ENCODE measurements at places on chromosomes 1 and 21.

DNA sequence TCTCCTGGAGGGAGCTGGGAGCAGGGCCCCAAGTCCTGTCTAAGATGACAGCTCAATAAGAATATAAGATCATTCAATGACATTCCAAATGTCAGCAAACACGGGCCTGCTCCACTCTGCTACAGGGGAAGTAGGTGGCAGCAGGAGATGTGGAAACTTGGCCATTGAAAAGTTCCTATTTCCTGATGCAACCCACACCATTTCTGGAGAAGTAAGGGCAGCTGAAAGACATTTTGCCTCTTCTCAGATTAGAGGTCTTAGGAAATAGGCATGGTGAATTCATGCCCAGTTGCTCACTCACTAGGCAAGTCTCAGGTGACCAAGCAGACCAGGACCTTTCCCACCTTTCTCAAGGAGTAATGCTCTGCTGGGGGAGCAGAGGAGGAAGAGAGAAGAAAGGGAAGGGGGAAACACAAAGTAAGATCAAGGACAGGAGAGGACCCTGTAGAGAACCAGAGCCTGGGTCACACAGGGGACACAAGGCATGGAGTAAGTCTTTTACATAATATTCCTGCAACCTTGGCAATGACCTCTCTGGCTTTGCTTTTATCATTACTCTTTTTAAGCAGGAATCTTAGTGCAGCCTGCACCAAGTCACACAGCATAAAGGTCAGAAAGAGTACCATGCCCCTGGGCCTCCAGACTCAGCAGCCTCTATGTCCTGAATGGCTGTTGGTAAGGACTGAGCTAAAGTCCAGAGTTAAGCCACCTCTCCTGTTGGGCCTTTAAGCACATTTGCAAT, 68.9 kb downstream of the DMAP1 start:
- no peak for DNase-seq

- no peak for DNase-seq
These were observed 353.3 kb downstream of the PBX1 start for GRCh38 chr1:164912290-164912689.

DNA sequence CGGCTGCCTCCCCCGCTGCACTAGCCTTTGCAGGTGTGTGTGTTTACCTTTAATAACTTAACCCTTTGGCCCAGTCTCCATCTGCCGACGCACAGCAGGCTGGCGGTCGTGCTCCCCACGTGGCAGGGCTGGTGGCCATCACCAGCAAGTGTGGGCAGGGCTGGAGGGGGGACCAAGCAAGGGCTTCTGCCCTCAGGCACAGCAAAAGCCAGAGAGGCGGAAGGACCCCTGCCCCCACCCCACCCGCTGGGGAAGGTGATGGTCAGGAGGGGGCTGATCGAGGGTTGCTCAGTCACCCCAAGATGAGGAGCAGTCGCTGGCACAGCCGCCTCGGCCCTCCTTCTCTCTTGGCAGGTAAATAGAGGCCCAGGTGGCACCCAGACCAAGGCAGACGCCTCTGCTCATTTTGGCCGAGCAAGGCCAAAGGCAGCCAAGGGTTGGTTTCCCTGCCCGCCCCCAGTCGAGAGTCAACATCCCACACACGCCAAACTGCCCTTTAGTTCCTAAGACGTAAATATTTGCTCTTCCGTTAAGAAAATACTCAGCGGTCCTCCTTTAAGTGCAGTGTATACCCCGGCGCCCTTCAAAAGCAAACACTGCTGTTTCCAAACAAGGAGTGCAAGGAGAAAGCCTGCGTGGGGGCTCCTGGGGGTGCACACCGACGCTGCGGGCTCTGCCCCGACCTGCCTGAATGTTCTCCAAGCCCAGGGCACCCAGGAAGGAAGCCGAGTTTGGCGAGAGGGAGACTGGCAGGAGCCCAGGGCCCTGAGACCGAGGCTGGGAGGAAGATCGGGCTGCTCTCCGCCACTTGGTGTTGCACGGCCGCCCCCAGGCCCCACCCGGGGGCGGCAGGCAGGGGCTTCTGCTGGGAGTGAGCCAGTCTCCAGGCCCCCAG, 82.7 kb downstream of the SIK1 start:
- DNase-seq: no peak

- no peak for DNase-seq
These were observed at the start of gene ARHGEF16 for GRCh38 chr1:3453891-3454810. Gene ARHGEF16, plus strand, starts transcription at chr1:3454665. Its CDS starts 8,420 bp downstream, at chr1:3463085.

DNA sequence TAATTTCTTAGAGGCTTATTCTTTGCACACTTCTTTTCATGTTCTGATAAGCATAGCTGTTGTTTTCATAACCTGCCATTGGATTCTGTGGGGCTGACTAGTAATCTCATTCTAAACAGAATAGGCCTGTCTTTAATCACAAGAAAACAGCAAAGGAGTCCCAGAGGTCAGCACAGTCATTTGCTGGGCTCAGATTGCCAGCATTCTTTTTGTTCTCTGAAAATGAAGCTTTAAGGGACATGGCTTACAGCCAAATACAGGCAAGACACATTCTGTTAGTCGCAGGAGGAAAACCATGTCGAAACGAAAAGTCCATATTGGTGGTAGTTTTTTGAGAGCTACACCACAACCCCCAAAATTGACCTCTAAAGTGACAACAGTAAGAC, 75.0 kb downstream of the MRPS6 start:
- no peak for DNase-seq

- no peak for DNase-seq
These were observed 184.8 kb upstream of the RAB4A start for GRCh38 chr1:229086091-229086490.

- no peak for DNase-seq
These were observed 975.2 kb upstream of the B3GALT2 start for GRCh38 chr1:194161591-194161990.

- peak; percentile 44 for DNase-seq
These were observed 11.3 kb downstream of the NCSTN start for GRCh38 chr1:160354388-160354985.

GRCh38 chr1:2801535-2802291, at the start of gene TTC34:
Gene TTC34, minus strand, starts transcription at chr1:2801693. Its CDS starts 866 bp downstream, at chr1:2800827.
- DNase-seq: no peak

GRCh38 chr1:184152434-184152898, 100.9 kb downstream of the TSEN15 start:
- no peak for DNase-seq

GRCh38 chr1:90502696-90503095, 214.4 kb downstream of the BARHL2 start:
- DNase-seq: no peak

DNA sequence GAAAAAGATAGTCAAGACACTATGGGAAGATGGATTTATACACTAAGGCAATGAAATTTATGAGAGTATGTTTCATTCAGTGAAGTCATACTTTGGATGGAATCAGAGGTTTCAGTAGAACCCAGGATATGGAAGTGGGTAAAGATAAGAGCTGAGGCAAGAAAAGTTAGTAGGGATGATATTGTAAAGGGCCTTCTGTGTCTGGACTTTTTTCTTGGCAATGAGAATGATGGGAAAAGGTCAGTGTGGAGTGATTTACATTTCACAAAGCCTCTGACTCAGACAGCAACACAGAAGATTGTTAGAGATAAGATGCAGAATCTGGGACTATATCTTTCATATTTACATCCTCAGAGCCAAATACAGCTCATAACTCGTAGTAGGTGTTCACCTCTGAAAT, 32.1 kb downstream of the SH3BGR start:
- no peak for DNase-seq

- DNase-seq: no peak
These were observed 14.9 kb downstream of the UTP11 start for GRCh38 chr1:38027201-38028104.

DNA sequence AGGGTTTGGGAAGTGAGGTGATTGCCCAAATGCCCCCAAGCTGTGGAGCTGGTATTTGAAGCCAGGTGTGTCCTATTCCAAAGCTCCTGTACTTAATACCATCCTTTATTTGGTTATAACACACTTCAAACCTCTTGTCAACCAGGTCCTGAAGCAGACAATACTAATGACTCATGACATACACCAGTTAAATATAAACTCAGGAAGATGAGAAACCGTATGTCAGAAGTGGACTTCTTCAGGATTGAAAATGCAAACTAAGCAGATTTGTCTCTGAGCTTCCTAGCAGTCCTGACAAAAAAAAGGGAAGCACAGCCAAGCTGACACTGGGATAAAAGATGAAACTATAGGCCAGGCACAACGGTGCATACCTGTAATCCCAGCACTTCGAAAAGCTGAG, 70.6 kb downstream of the ALPL start:
- DNase-seq: no peak

All from Ammon's horn (tissue), 1 donor.